Stimulated activated CD4-positive, alpha-beta T cell treated with anti-CD3 and anti-CD28 coated beads, Interleukin-1b, Interleukin-23, amount 100 ng/mL, for 1 hour (primary cell): ENCODE measurements at places on chromosomes 4 and X.

DNA sequence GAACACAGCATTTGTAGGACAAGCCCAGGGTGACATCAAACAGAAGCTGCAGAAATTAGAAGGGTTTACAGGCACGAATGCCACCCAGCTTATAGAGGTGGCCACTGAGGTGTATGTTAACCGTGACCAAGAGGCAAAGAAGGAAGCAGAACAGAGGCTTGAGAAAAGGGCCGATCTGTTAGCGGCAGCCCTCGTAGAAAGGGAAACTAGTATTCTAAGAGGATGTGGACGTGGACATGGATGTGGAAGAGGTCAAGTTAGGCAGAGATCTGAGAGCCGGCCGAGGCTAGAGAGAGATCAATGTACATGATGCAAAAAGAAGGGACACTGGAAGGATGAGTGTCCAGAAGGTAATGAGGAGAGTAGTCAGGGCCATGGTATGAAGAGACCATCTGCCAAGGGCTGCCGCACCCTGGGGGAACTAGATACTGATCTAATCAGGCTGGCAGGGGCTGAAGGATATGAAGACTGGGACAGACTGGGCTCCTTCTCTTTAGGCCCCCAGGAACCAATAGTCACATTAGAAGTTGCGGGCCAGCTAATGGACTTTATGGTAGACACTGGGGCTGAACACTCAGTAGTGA, 27.5 kb downstream of the LIAS start:
- no peak for DNase-seq

DNA sequence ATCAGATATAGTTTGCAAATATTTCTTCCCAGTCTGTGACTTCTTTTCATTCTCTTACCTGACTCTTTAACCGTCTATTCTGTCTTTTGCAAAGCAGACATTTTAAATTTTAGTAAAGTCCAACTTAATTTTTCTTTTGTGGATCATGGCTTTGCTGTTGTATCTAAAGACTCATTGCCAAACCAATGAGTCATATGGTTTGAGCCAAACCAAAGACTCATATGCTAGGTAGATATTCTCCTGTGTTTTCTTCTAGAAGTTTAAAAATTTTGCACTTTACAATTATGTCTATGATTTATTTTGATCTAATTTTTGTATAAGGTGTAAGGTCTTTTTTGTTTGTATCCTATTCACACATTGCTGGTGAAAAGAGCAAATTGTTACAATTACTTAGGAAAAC, 446.8 kb downstream of the ANKRD50 start:
- DNase-seq, result no peak

GRCh38 chr4:6044805-6045204, 26.6 kb upstream of the C4orf50 start:
- DNase-seq, result no peak

DNA sequence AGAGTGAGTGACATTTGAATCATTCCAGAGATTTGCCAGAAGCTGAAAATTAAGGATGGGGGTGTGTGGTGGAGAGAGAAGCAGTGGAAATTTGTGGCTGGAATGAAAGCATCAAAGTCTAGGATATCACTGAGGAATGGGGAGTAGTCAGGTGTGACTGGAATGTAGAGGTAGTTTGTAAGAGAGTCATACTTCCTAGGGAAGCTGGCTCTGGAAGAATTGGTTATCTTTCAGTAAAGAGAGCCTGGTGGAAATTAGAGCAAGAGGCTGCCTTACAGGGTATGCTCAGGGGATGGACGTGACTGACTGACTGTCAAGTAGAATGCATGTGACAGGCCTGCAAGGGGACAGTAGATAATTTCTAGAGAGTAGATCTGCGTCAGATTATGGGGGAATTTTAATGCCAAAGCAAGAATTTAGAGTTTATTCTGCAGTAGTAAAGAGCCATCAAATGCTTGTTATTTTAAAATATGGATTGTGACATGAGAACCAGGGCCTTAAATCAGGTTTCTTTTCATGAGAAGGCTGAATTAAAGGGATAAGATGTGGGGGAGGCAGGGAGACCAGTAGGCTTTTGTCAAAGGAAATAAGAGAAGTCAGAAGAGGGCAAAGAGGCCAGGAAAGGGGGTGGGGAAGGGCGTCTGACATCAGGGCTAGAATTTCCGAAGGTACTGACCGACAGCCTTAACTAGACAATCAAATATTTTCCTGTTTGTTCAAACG, 109.9 kb downstream of the AFF1 start:
- no peak for DNase-seq

- no peak for DNase-seq
Observed at GRCh38 chr4:140641105-140641555, 72.4 kb upstream of the UCP1 start.

DNA sequence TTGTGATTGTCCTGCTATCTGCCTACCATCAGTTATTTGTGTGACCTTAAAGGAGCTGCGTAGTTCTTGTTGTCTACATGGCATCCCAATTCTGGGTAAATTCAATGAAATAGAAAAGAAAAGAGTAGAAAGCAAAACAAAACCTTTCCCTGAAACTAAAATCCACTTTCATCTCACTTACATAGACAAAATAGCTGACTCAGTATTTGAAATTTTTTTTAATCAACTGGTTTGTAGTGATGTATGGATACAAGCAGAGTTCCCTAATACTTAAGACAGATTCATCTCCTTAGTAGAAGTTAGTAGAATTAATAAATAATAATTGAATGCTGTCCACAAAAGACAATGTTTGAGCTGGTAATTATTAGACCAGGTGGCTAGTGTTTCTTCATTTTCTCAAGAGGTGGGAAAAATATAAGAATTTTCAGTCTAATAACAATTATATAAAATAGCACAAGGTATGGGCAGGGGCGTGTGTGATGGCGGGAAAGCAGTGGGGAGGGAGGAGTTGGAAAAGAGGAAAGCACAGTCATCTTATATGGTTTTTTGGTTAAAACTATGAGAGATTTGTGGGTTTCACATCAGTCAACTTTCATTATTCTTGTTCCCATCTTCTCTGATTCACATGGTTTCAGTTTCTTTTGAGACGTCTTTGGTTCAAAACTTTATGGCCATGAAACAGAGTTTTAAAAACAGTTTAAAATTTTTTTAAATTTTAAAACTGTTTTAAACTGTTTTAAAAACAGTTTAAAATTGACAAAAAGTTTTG, 275.2 kb downstream of the SPRY1 start:
- no peak for DNase-seq

GRCh38 chr4:59597536-59598329, 1602.4 kb upstream of the ADGRL3 start:
- DNase-seq, result no peak

DNA sequence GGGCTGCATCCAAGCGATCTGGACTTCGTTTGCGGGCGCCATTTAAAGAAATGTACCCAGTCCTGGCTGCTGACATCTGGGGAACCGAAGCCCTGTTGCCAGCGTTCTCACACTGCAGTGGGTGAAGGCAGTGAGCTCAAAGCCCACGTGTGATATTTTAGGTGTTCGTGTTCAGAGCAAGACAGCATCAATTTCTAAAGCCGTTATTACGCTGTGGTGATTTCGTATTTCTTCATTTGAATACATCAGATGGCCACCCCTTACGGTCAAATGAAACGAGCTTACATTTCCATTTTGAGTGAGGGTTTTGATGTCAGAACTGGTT, 376 bp upstream of the C4orf36 start:
- no peak for DNase-seq

DNA sequence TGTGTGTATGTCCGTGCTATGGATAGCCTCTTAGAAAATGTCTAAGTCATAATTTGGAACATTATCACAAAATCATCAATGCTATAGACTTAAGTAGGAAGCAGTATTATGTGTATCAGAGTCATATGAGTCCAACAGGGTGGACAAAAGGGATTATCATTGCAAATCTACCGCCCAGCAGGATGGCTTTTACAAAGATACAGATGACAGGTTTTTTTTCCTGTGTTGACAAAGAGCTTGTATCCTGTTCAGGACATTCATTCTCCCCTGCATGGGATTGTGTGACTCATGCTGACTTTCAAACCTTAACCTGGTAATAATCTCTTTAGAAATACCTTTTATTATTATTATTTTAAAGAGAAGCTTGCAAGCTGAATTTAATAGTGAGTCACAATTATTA, 310.3 kb upstream of the GNPDA2 start:
- no peak for DNase-seq

- no peak for DNase-seq
Observed at GRCh38 chr4:93178279-93178678, 650.3 kb upstream of the ATOH1 start.

DNA sequence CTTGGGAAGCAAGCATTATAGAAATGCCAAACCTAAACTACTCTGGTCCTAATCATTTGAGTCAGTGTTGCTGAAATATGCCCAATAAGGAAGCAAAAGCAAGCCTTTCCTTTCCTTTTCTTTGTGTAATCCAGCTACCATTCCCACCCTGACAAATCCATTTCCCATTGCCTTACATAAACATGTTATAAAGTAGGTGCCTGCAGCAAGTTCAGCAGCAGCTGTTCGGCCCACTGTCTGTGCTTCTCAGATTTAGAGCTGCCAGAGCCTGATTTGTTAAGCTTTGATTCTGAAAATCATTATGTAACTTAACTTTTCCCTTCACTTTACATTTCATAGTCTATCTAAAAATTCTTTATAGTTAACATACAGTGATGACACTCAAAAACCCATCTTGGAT, 148.6 kb downstream of the EPHA5 start:
- no peak for DNase-seq

DNA sequence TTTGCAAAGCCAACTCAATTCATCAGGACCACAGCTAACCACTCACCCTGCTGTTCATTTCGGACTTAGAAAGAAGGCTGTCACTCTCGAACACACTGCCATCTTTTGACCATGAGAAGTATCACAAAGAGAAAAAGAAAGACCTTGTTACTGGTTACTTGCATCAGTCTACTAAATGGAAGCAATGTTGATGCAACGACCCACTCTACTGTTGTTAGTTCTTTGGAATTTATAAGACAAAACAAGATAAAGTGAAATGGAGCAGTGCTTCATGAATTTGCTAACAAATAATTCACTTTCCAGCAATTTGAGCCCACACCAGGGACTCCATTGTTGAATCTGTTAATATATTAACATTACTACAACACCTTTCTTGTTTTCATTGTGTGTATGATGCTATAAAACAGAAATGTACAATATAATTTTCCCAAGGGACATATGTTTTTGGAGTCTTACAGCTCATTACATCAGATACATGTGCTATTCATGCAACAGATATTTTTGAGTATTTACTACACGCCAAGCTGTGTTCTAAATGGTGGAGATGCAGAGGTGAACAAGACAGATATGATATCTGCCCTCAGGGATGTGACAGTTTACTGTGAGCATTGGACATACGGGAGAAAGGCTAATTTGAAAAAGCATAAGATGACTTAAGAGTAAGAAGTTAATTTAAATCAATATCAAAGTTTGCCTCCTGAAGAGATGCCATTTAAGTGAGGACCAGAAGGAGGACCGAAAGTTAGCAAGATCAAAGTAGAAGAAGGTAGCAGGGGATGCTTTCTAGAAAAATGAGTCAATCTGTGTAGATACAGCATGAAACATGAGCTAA, 87.2 kb downstream of the AREG start:
- no peak for DNase-seq

- DNase-seq, result no peak
Observed at GRCh38 chr4:10962246-10962645, 277.7 kb upstream of the CLNK start.

DNA sequence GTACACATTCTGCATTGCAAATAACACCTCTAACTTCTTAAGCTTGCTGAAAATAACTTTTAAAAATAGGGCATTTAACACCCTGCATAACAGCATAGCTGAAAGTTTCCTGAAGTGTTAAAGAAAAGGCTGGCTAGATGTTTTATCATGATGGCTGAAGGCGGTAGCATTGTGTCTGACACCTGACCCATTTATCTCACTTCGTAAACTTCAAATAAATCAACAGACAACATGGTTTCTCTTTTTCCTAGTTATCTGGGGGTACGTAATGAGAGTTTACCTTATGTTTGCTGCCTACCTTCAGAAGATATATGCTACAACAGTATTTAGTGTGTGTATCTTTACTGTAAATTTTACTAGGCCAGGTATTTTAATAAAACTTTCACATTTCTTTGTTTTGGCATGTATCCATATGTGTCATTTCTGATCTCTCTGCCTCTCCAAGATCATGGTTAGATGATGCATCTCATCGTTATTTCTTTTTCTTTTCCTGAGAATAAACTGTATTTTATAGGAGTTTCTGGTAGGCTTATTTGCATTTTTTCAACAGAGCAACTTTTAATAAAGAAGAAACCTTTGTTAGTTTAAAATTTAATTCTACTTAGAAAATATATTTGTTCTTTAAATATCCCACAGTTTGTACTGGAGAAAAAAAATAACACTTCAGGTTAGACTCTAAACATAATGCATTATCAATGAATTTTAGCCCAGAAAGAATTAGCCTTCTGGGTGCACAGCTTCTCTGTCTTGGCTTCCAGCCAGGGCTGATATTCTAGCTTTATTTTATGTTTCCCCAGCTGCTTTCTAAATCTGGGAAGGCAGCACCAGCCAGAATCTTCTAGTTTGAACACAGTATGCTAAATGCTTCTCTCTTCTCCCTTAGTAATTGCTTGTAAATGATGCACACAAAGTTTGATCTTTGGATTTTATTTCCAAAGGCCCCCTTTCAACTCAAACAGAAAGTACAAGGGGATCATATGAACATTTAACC, 2.9 kb downstream of the NDST4 start:
- no peak for DNase-seq

DNA sequence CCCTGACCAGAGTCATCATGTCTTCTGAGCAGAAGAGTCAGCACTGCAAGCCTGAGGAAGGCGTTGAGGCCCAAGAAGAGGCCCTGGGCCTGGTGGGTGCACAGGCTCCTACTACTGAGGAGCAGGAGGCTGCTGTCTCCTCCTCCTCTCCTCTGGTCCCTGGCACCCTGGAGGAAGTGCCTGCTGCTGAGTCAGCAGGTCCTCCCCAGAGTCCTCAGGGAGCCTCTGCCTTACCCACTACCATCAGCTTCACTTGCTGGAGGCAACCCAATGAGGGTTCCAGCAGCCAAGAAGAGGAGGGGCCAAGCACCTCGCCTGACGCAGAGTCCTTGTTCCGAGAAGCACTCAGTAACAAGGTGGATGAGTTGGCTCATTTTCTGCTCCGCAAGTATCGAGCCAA, 11.0 kb downstream of the MAGEA4 start:
- DNase-seq, result no peak

GRCh38 chr4:14152834-14153519, 525.5 kb upstream of the BOD1L1 start:
- no peak for DNase-seq

GRCh38 chrX:111649638-111650037, 31.3 kb upstream of the ALG13 start:
- no peak for DNase-seq

DNA sequence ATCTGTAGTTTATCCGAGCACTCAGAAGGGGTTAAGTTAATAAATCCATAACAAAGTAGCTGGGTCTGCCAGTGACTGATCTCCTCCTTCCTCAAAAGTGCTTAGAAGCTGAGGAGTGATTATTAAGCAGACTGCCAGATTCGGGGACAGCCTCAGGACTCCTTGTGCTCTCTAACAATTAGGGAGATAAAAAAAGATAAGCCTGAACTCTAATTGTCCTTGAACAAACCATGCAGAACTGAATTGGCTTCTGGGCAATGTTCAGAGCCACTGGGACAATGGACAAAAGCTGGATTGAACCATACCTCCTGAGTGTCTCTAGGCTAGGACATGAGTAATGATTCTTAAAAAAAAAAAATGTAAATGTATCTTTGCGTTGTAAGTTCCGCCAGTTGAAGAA, 22.7 kb upstream of the GRPR start:
- no peak for DNase-seq
